ENCODE measurements at places on chromosomes 2 and 18. TPM values are rescaled to one million over a fixed set of nuclear protein-coding genes. Genes with fewer than 3 reads are reported as not detected.

SKOR2 gene
- not detected for total RNA-seq

TMEM214 gene
- total RNA-seq: 47.6 TPM

ZC3H6 gene
- total RNA-seq: 8.0 TPM

IL18RAP gene
- total RNA-seq: not detected

PLA2R1 gene
- total RNA-seq: 0.93 TPM

ARID5A gene
- 13.1 TPM for total RNA-seq

SLC9A4 gene
- total RNA-seq: not detected

CPLX4 gene
- total RNA-seq: not detected

MC5R gene
- not detected for total RNA-seq

FKBP1B gene
- total RNA-seq: 4.5 TPM

IGFBP5 gene
- 3.3 TPM for total RNA-seq

GAREM1 gene
- total RNA-seq: 12.0 TPM

GRHL1 gene
- 0.34 TPM for total RNA-seq

TUBA4B gene
- total RNA-seq: not detected

Measured in melanocyte of skin (primary cell).